Subcutaneous preadipocyte (primary cell): ENCODE measurements at places on chromosomes 7 and 10. TPM values are rescaled to one million over a fixed set of nuclear protein-coding genes. Genes with fewer than 3 reads are reported as not detected.

DDIT4 gene
- total RNA-seq, result 100 and 165 TPM in 2 replicates

PDGFA gene
- 1.4 and 1.8 TPM in 2 replicates for total RNA-seq

FGL2 gene
- under 0.01 and 0.20 TPM in 2 replicates for total RNA-seq

NPVF gene
- not detected in 2 replicates for total RNA-seq

AGAP3 gene
- total RNA-seq, result 52.2 and 60.0 TPM in 2 replicates

ATE1 gene
- total RNA-seq, result 18.0 and 32.5 TPM in 2 replicates

ST8SIA6 gene
- not detected in 2 replicates for total RNA-seq

RSPH10B2 gene
- total RNA-seq, result under 0.01 and 0.20 TPM in 2 replicates

CDH23 gene
- total RNA-seq, result 0.20 and 0.37 TPM in 2 replicates

ATG9B gene
- 0.20 and 0.37 TPM in 2 replicates for total RNA-seq

MYPN gene
- under 0.01 and 0.98 TPM in 2 replicates for total RNA-seq

AIFM2 gene
- total RNA-seq, result 6.1 and 7.7 TPM in 2 replicates

CHCHD2 gene
- 241 and 324 TPM in 2 replicates for total RNA-seq

DLG5 gene
- total RNA-seq, result 25.0 and 34.0 TPM in 2 replicates

TMEM225B gene
- 0.39 and 0.73 TPM in 2 replicates for total RNA-seq

PNLIPRP3 gene
- 0.37 and 1.2 TPM in 2 replicates for total RNA-seq

DKK1 gene
- total RNA-seq, result 55.9 and 92.1 TPM in 2 replicates

MORN4 gene
- total RNA-seq, result 3.7 and 4.0 TPM in 2 replicates

PALD1 gene
- total RNA-seq, result 0.20 TPM in 1 of 2 replicates, not detected in the other

OR2A1 gene
- under 0.01 and 0.37 TPM in 2 replicates for total RNA-seq

PPP1R17 gene
- total RNA-seq, result not detected in 2 replicates

DMBT1 gene
- total RNA-seq, result under 0.01 TPM in 2 replicates

PMS2 gene
- 18.0 and 18.4 TPM in 2 replicates for total RNA-seq
